ENCODE measurements at places on chromosomes 6 and 20.

- DNase-seq: peak; percentile 68
Observed at GRCh38 chr20:43040427-43040826, 149.3 kb downstream of the PTPRT start.

DNA sequence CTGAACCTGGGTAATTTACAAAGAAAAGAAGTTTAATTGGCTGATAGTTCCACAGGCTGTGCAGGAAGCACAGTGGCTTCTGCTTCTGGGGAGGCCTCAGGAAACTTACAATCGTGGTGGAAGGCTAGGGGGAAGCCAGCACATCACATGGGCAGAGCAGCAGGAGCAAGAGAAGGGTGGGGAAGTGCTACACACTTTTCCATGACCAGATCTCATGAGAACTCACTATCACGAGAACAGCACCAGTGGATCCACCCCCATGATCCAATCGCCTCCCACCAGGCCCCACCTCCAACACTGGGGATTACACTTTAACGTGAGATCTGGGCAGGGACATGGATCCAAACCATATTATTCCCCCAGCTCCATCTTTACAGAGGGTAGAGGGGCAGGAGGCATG is 166.4 kb downstream of the NFATC2 start:
- DNase-seq: no peak

GRCh38 chr6:156449569-156449968 is 327.6 kb upstream of the ARID1B start:
- no peak for DNase-seq

DNA sequence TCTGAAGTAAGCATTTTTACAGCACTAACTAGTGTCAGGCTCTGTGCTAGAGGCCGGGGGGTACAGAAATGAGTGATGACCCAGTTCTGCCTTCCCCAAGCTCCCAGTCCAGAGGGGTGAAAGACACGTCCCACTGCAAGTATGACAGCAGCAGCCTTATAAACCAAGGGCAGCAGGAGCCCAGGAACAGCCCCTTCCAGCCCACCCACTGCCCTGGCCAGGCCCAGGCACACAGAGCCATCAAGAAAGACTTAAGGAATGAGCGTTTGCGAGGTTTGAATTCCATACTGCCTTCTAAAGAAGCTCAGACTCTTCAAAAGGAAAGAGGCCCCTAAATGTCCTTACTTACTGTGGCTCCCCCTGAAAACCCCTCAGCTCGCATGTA is 10.0 kb downstream of the TRERF1 start:
- no peak for DNase-seq

DNA sequence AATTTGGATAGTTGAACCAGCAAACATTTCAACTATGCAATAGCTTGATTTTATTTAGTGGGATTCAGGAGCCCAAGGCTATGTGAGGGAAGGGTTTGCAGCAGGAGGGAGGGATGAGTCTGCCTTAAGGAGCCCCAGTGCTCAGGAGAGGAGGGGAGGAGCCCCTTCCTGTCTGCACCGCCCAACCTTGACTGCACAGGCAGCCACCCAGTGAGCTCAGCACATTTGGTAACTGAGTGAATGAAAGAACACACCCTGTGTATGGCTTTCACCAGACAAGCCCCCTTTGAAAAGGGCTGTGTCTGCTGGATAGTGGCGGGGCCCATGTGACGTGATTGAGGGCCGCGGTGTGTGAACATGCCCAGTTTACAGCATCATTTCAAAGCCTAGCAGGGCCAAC is 17.0 kb downstream of the DACT2 start:
- no peak for DNase-seq

- DNase-seq: peak; percentile 88
Observed at GRCh38 chr6:45681860-45682511, 304.3 kb upstream of the SUPT3H start.

DNA sequence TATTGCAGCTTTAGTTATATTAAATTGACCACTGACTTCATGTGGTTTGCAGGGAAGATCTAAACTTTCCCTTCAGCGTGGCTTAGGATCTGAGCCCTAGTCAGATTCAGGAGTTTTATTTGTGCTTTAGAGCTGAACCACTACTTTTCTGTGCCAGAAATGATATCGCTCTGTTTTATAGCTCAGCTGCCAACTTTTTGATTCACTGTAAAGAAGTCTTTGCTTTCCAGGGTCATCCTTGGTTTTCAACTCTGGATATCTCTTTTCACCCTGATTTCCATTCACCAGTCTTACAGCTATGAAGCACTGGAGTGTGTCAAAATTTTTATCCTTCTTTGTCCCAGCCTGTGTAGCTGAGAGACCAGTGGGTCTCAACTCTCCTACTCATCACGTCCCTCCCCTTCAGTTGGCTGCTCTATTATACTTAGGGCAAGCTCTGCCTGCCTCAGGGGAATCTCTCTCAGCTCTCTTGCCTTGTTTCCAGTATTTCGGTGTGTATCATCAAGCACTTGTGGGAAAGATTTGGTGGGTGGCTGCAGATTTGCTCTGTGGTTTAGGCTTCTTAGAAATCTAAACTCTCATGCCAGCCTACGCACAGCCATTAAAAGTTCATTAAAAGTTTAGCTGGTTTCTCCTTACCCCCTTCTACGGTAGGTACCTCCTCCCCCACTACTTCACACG is 425.5 kb downstream of the TENT5A start:
- DNase-seq: no peak

- peak; percentile 70 for DNase-seq
Observed at GRCh38 chr20:25076731-25077609, 5.0 kb downstream of the VSX1 start.

DNA sequence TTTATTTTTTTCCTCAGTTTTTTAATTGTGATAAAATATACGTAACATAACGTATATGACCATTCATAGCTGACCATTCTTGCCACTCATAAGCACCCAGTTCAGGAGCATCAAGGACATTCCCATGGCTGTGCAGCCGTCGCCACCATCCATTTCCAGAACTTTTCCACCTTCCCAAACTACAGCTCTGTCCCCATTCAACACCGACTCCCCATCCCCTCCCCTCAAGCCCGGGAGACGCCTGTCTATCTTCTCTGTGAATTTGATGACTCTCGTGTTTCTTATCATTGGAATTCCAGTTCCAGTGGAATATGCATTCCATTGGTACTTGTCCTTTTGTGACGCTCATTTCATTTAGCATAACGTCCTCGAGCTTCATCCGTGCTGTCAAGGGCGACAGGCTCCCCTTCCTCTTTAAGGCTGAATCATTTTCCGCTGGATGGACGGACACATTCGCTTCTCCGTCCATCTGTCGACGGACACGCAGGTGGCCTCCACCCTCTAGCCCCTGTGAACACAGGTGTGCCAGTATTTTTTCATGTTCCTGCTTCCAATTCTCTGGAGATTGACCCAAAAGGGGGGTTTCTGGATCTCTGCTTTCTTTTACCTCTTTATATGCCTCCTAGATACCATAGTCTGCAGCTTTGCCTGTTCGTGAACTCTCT is 88.1 kb downstream of the YTHDF1 start:
- no peak for DNase-seq

- DNase-seq: no peak
Observed at GRCh38 chr20:24109537-24109936, 121.0 kb upstream of the GGTLC1 start.

DNA sequence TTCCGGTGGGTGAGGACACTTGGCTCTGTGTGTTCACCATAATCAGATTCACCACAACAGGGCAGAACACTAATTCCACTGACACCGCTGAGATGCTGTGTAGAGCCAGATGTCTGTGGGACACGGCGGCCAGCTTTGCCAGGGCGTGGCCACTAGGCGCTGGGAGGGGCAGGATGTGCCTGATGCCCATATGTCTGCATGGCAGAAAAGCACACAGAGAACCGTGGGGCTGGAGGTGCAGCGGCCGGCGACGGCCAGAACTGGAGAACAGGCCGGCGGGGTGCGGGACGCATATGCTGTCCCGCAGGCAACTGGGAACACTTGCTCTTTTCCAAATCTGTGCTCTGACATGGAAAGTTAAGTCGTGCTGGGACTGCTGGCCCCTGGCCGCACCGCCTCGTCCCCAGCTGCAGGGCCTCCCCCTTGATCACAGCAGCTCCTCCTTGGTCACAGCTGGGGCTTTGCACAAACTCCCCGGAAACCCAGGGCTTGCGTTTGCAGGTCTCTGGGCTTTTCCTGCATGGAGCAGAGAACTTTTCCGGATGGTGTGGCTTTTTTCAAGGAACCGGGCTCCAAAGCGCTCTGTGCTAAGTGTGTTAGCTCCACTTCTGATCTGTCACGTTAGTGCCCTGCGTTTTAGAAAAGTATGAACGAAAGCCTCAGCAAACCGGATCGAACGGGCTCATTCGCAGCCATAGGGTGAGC is 31.1 kb downstream of the NTSR1 start:
- peak; percentile 85 for DNase-seq

- DNase-seq: no peak
Observed at GRCh38 chr6:149114167-149114566, 203.3 kb upstream of the TAB2 start.

GRCh38 chr6:37960139-37960935 is 140.8 kb downstream of the ZFAND3 start:
- no peak for DNase-seq

- no peak for DNase-seq
Observed at GRCh38 chr20:51164731-51165130, 141.8 kb upstream of the KCNG1 start.

DNA sequence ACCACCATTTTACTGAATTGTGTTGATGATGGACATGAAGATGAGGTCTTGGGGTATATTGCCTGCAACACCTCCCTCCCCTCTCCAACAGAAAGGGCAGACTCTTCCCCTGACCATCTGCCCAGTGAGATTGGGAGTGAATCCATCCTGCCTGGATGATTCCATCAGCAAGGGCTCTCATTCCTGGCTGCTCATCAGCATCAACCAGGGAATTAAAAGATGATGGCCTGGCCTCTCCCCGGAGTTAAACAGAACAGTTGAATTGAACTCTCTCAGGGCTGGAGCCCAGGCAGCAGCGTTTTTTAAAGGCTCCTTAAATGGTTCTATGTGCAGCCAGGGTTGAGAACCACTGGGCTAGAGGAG is 14.6 kb upstream of the MRPS18A start:
- DNase-seq: no peak

DNA sequence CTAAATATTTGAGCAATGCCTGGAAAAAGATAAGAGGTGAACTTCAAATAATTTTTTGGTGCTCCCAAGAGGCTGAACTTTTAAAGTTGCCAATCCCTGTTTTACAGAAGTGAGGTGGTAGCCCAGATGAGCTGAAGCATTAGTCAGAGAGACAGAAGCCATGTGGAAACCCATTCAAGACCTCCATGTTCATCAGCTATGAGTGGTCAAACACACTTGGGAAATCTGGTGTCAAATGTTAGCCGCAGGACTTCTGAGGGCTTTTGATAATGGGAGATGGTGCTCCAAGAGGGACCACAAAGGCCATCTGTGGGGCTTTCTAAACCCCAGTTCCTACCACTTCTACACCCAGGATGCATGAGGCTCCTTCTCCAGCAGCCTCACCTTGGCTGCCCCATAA is 77.5 kb upstream of the MRPS10 start:
- peak; percentile 47 for DNase-seq

- no peak for DNase-seq
Observed at GRCh38 chr20:49892260-49892659, 23.1 kb downstream of the SPATA2 start.

DNA sequence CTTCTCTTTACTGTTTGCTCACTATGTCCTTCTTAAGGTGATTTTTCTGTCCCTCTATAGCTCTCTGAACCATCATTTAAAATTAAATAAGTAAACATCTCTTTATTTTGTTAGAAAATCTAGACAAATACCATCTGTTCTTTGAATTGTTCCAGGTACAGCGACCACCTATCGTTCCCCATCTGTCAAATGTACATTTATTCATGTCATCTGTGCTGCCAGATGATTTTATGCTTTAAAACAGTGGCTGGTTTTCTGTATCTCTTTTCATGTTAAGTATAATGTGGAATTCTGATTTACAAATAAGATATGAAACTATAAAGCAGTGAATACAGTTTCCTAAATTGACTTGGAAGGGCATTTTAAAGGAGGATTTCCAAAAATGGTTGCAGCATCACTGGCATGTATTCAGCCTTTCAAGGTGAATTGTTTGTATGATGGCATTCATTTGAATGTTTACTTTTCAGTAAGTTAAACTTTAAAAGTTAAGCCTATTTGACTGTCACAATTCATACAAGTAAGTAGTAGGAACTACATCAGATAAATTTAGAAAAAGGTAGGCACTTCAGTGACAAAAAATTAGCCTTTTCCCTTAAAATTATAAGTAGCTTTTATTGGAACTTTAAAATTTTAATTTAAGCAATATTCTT is 92.6 kb upstream of the CLVS2 start:
- no peak for DNase-seq

- DNase-seq: no peak
Observed at GRCh38 chr6:9205645-9206044, 770.3 kb upstream of the SLC35B3 start.

GRCh38 chr6:109019911-109020310 is 74.7 kb downstream of the SESN1 start:
- no peak for DNase-seq

- DNase-seq: no peak
Observed at GRCh38 chr20:56431471-56431870, 19.4 kb downstream of the CASS4 start.

Measured in NB4 (cell line).